ENCODE measurements at places on chromosomes 3 and 15. TPM values are rescaled to one million over a fixed set of nuclear protein-coding genes. Genes with fewer than 3 reads are reported as not detected.
A peak's percentile ranks its signal among the peaks of the same experiment; 100 is the strongest.

DNA sequence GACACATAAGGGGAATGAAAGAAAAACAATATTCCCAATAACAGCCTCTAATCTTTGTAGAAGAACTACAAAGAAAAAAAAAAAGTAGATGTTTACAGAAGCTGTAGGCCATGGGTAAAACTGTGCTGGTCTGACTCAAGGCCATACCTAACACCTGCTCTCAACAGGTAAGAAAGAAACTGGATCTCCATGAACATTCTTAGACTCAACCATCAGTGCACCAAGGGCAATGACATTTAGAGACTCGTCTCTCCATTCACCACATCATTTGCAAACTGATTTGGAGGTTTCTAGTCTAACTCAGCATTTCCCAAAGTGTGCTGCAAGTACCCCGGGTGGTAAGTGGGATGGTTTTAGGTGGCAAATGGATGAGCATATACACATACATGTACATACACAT, 164.2 kb downstream of the FOXP1 start:
- no peaks in the 10 kb centered on the region for H3K36me3 ChIP-seq
- H3K27ac ChIP-seq, result no peak overlapping the region
- H3K27me3 ChIP-seq, result no peaks in the 10 kb centered on the region

DNA sequence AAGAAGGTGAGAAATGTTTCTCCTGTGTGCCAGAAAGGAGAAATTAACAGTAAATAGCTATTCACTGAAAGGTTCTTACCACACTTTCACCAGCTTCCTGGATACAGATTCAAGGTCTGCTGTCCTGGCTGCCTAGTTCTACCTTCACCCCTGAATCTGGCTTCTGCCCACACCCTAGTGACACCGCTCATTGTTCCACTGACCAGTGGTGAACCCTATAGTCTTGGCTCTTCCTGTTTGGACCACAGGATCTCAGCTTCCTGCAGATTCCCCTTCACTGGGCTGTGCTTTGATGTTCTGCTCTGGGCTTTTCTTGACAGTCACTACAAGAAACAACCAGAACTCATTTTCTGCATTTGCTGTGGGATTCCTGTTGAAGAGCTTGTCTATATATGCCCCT, 250.0 kb downstream of the XXYLT1 start:
- no peaks in the 10 kb centered on the region for H3K36me3 ChIP-seq
- no peaks in the 10 kb centered on the region for H3K27me3 ChIP-seq
- no peaks in the 10 kb centered on the region for H3K4me1 ChIP-seq
- H3K4me3 ChIP-seq, result no peak overlapping the region

DNA sequence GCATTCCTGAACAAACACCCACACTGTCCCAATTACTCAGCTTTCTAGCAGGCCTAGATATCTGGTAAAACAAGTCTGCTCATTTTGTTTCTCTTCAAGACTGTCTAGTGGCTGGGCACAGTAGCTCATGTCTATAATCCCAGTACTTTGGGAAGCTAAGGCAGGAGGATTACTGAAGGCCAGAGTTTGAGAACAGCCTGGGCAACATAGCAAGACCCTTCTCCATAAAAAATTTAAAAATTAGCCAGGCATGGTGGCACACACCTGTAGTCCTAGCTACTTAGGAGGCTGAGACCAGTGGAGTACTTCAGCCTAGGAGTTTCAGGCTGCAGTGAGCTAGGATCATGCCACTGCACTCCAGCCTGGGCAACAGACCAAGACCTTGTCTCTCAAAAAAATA, 6.2 kb upstream of the PTPN23 start:
- no peak overlapping the region for H3K27ac ChIP-seq
- no peaks in the 10 kb centered on the region for H3K36me3 ChIP-seq
- no peak for DNase-seq
- no peak overlapping the region for H3K4me3 ChIP-seq

GRCh38 chr3:130679218-130679617, 67.4 kb downstream of the PIK3R4 start:
- peaks cover 47% of the 10 kb centered on the region for H3K36me3 ChIP-seq
- peaks cover 24% of the 10 kb centered on the region for H3K4me1 ChIP-seq
- no peak overlapping the region for H3K27ac ChIP-seq
- no peak overlapping the region for H3K4me3 ChIP-seq

DNA sequence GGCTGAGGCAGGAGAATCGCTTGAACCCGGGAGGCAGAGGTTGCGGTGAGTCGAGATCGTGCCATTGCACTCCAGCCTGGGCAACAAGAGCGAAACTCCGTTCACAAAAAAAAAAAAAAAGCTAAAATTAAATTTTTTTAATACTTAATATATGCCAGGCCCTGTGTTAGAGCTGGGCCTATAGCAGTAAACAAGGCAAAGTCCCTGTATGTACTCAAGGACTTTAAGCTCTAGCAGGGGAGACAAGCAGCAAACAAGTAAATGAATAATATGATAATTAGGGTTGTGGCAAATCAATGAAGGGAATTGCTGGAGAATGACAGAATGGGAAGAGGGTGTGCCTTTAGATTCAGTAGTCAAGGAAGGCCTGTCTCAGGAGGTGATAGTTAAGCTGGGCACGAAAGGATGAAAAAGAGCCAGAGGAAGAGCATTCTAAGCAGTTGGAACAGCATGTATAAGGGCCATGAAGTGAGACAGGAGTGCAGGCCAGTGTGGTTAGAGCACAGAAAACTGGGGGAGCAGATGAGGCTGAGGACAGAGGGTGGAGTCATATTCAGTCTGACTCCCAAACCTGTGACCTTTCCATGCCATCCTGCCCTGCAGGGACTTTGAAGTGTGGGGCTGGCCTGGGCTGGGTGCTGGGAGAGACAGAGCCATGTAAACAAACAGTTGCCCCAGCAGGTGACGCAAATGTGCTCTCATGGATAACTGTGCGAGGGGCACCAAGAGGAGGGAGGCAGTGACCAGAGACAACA, 6.6 kb upstream of the RAF1 start:
- H3K4me3 ChIP-seq, result no peak overlapping the region
- H3K27me3 ChIP-seq, result no peaks in the 10 kb centered on the region
- H3K27ac ChIP-seq, result no peak overlapping the region
- no peaks in the 10 kb centered on the region for H3K4me1 ChIP-seq
- no peak for DNase-seq

DNA sequence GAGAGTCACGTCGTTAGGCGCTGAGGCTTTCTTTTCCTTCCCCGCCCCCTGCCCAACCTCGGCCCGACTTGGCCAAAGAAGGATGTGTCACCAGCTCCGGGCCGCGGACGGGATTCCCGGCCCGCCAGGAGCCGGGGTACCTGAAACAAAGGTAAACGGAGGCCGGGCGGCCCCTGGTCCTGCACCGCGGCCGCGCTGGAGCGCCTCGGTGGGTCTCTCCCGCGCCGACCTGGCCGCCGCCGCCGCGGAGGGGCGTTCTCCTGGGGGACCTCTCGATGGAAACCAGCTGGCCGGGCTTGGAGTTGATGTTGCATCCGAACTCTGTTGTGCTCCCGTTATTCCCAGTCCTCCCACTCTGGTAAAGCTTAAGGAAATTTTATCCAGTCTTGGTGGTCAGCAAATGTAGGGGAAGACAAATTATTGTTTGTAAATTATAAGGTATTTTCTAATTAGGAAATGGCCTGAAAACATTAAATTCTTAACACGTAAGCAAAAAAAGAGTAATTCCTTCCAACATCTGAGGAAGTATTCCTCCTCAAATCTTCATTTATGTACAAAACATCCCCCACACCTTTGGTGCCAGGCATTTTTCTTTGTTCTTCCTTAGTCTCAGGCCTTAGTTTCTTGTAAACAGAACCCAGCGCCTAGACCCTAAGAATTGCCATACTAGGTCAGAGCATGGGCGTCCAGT, 888 bp downstream of the PPP2R3A start:
- peaks cover 13% of the 10 kb centered on the region for H3K4me1 ChIP-seq
- peak overlapping the region; percentile 93 for H3K27ac ChIP-seq
- no peaks in the 10 kb centered on the region for H3K27me3 ChIP-seq
- DNase-seq, result peak; percentile 81

DNA sequence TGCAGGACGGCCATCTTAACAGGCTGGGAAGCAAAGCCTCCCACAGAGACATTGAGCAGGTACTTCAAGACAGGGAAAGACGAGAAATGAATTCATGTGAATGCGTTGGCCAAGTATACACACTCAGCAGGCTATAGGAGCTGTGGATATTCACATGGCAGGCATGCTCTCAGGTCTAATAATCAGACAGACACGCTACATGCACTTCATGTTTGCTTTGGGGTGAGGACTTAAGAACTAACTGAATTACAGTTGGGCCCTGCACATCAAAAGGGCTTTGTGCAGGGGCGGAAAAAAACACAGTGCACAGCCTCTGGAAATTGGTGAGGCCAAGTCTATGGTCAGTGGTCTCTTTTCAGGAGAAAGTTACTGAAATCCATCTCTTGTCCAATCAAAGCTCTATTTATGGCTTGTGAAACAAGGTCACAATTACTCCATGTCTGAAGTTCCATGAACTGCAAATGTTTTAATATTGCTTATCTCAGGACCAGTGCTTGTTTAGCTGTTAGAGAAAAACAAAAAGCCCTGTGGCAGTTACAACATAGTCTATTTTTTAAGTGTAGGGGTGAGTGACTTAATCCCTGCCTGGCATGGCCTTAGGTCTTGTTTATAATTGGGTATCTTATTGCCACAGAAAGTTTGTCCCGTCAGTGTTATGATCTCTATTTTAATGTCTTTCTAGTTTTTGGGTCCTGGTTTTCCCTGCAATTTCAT, 100.6 kb upstream of the GOLGA6L6 start:
- no peaks in the 10 kb centered on the region for H3K36me3 ChIP-seq
- H3K4me3 ChIP-seq, result no peak overlapping the region
- DNase-seq, result no peak
- no peak overlapping the region for H3K27ac ChIP-seq
- no peaks in the 10 kb centered on the region for H3K27me3 ChIP-seq
- no peaks in the 10 kb centered on the region for H3K4me1 ChIP-seq

GRCh38 chr3:69746119-69746518, 6.9 kb downstream of the MITF start:
- H3K36me3 ChIP-seq, result no peaks in the 10 kb centered on the region
- no peaks in the 10 kb centered on the region for H3K27me3 ChIP-seq
- H3K27ac ChIP-seq, result no peak overlapping the region
- H3K4me1 ChIP-seq, result no peaks in the 10 kb centered on the region
- DNase-seq, result no peak

- no peaks in the 10 kb centered on the region for H3K27me3 ChIP-seq
- no peaks in the 10 kb centered on the region for H3K4me1 ChIP-seq
- H3K36me3 ChIP-seq, result peaks cover 19% of the 10 kb centered on the region
- no peak overlapping the region for H3K27ac ChIP-seq
- no peak overlapping the region for H3K4me3 ChIP-seq
- no peak for DNase-seq
Observed at GRCh38 chr15:66433726-66434125, 47.0 kb downstream of the MAP2K1 start.

DNA sequence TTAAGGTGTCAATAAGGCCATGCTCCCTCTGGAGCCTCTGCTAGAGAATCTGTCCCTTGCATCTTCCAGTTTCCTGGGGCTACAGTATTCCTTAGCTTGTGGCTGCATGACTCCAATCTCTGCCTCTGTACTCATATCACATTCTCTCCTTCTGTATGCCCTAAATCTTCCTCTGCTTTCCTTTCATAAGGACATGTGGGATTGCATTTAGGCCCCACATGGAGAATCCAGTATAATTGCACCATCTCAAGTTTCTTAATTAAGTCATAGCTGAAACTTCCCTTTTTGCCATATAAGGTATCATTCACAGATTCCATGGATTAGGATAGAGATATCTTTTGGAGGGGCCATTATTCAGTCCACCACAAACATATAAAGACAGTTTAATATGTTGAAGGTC, 409.8 kb upstream of the TMCO5A start:
- no peak overlapping the region for H3K4me3 ChIP-seq
- H3K4me1 ChIP-seq, result no peaks in the 10 kb centered on the region
- no peak overlapping the region for H3K27ac ChIP-seq
- no peak for DNase-seq
- no peaks in the 10 kb centered on the region for H3K36me3 ChIP-seq

DNA sequence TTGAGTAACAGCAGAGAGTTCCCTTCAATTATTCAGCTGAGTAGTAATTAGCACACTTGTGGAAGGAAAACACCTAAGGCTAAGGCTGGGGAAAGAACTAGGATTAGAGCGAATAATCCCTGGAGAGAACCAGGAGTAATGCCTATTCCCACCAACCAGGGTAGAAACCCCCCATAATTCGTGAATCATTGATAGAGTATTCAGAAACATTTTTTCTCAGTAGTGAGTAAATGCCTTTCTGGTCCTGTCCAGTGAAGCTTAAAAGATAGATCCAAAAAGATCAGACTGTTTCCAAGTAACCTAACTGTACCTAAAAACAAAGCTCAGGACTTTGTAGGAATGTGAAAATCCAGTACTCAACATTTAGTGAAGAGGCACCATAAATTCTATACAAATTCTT, 71.2 kb downstream of the DGKG start:
- H3K27me3 ChIP-seq, result no peaks in the 10 kb centered on the region
- H3K36me3 ChIP-seq, result no peaks in the 10 kb centered on the region
- no peak for DNase-seq
- H3K4me1 ChIP-seq, result no peaks in the 10 kb centered on the region
- no peak overlapping the region for H3K27ac ChIP-seq

DNA sequence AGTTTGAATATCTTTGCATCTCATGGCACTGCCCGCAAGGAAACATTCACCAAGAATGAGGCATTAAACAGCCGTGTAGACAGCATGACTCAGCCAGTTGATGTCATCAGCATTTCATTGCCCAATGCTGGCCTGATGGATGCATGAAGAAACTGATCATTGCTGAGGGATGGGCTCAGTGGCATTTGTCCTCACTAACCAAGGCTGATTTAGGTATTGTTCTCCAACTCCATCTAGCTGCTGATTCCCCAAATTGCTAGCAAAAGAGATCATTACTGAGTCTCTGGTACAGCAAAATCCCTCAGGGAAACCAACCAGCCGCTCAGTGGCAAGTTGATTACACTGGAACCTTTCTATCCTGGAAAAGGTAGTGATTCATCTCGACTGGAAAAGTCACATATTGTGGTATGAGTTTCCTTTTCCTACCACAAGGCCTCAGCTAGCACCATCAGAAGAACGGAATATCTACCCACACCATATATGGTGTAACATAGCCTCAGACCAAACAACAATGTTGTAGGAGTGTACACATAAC, 186.5 kb upstream of the GAP43 start:
- no peaks in the 10 kb centered on the region for H3K36me3 ChIP-seq
- no peak overlapping the region for H3K4me3 ChIP-seq
- H3K27ac ChIP-seq, result no peak overlapping the region

- no peaks in the 10 kb centered on the region for H3K36me3 ChIP-seq
- no peaks in the 10 kb centered on the region for H3K27me3 ChIP-seq
- H3K4me3 ChIP-seq, result no peak overlapping the region
- no peak overlapping the region for H3K27ac ChIP-seq
- DNase-seq, result no peak
- H3K4me1 ChIP-seq, result no peaks in the 10 kb centered on the region
Observed at GRCh38 chr3:135082706-135083105, 287.6 kb downstream of the EPHB1 start.

GRCh38 chr15:37245358-37245757, 145.0 kb upstream of the MEIS2 start:
- no peak overlapping the region for H3K27ac ChIP-seq
- DNase-seq, result no peak
- no peak overlapping the region for H3K4me3 ChIP-seq
- no peaks in the 10 kb centered on the region for H3K27me3 ChIP-seq
- H3K4me1 ChIP-seq, result no peaks in the 10 kb centered on the region

GRCh38 chr3:180747805-180748361, 68.6 kb upstream of the CCDC39 start:
- DNase-seq, result peak; percentile 16
- no peak overlapping the region for H3K27ac ChIP-seq
- no peaks in the 10 kb centered on the region for H3K4me1 ChIP-seq
- H3K4me3 ChIP-seq, result no peak overlapping the region
- H3K27me3 ChIP-seq, result peaks cover 2% of the 10 kb centered on the region

Gene NANOGP8
- total RNA-seq, result 0.88 TPM

Gene POPDC2
- total RNA-seq, result 3.0 TPM

Gene ARMC8
- total RNA-seq, result 68.8 TPM

Gene ATP1B3
- total RNA-seq, result 33.4 TPM

Gene AP3B2
- total RNA-seq, result 2.2 TPM

Gene GOLGA6D
- not detected for total RNA-seq

Gene ZNF280D
- total RNA-seq, result 88.4 TPM

Gene HRG
- total RNA-seq, result not detected

Gene ZBTB11
- total RNA-seq, result 42.5 TPM

Gene MST1R
- total RNA-seq, result 54.8 TPM

All from lung (tissue), 17 donors.